NCI-H446 (cell line): ENCODE measurements at places on chromosomes 7 and 10.

DNA sequence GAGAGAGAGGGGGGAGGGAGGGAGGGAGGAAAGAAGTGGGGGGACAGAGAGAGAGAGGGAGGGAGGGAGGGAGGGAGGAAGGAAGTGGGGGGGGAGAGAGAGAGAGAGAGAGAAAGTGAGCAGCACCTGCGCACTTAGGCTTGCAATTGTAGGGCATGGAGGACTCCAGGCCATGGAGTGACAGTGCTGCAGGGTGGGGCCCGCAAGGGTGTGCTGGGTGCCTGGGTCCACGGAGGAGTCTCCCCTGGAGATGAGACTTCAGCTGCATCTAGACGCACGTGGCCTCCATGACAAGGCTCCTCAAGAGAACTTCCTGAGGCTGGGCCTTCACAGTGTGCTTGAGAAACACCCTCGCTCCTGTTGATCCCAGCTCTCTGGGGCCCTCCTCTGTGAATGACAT, 44.5 kb downstream of the CLRN3 start:
- no peak for DNase-seq

DNA sequence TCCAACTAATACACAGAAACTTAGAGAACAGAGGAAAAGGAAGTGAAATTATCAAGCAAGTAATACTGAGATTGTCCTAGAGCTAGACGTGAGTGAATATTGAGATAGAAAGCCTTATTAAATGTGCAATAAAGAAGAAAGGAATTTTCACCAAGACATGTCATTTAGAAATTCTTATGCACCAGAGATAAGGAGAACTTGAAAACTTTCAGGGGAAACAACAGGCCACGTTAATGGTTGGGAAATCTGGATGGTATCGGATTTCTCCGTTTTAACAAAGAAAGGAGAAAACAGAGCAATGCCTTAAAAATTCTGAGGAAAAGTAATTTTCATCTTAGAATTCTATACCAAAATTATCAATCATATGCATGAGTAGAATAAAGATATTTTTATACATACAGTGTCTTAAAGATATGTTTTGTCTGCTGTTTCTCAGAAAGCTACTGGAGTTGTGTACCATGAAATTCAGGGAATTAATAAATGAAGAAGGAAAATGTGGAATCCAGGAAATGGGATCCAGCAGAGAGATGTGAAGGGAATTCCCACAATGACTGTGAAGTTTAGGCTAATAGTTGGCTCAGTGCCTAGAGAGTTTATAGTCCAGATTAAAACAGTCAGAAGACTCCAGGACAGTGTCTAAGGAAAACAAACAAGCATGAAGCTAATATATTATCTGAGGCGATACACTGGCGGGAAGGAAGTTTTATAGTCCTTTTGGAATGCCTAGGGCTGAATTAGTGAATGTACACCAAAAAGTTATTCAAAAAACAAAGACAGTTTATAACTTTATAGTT, 159.5 kb downstream of the PPP1R9A start:
- peak; percentile 6 for DNase-seq

GRCh38 chr7:93622036-93623033, 47.8 kb upstream of the CALCR start:
- DNase-seq, result peak; percentile 4

DNA sequence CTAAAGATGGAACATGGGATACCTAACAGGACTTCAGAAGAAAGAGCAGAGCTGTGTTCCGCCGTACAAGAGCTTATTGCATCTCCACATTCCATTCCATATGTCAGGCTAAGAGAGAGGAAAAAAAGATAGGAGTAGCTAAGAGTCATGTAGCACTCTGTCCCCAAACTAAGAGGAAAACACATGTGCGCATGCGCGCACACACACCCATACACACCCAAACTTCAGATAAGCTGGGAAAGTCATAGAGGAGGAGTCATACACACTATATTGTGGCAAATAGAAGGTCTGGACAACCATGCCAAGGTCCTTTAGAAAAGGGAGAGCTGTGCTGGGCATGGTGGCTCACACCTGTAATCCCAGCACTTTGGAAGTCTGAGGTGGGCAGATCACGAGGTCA, 132.4 kb downstream of the RAB11FIP2 start:
- no peak for DNase-seq

DNA sequence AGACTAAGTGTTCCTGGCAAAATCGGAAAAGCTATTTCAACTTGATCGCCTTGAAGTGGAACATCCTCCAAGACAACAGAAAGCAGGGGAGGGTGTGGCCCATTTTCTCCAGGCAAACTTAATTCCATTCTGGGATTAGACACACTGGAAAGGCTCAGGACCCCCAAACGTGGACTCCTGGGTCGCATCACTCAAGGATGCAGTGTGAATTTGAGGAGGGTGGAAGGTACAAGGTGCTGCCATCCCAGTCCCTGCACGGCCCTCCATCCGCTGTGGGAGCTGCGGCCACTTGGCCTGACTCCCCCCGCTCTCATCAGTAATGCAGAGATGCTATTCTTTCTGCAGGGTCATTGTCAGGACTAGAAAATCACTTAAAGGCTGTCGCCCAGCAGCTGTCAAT, 2.4 kb downstream of the CNPY1 start:
- DNase-seq, result no peak

DNA sequence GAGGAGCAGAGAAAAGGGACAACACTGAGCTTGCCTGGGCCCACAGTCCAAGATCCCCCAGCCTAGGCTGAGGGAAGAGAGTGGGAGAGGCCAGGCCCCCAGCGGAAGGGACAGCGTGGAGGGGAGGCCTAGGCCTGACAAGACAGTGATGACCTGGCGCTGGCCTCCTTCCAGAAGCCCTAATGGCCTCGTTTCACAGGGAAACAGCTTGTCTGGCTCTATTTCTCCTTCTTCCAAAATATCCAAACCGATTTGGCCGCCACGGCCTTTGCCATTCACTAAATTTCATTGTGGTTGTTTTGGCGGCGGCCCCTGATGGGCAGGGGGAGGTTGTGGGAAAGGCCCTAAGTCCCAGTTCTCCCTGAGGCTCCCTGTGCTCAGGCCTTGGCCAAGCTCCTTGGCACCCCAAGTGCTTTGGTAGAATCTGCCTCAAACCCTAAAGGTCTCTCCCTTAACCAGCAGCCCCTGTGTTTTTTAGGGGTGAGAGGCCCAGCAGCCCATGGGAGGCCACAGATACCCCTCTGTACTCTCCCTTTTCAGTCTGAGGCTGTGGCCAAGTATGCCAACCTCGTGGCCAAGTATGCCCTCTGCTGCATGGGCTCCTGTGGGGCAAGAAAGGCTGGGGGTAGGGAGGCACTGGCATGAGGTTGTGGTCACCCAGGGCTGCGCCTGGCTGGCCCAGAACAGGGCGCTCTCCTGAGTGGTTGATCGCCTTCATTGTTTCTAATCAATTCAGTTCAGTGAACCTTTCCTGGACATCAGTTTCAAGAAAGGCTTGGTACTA, 37.3 kb downstream of the PAX2 start:
- no peak for DNase-seq

- no peak for DNase-seq
These were observed 1227.6 kb downstream of the TYW1 start for GRCh38 chr7:68224041-68224741.

GRCh38 chr7:105707967-105708762, 126.9 kb upstream of the EFCAB10 start:
- DNase-seq, result no peak

- no peak for DNase-seq
These were observed 1.1 kb upstream of the MKLN1 start for GRCh38 chr7:131326576-131326975.

DNA sequence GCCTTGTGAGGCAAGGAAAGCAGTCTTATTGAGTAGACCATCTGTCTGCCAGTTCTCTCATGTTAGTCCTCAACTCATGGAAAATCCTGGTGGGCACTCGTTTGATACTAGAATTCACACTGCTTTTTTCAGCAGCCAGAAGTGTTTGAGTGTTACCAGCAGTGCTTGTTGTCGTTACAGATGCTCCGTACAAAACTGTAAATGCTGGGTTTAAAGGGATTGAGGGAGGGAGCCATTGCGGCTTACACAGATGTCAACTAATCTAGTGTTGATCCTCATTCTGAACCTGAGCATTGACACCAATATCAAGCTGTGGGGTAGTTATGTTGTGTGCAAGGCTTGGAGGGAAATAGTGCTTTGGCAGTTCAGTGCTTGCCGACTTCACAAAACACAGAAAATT, 348.6 kb downstream of the AUTS2 start:
- no peak for DNase-seq

GRCh38 chr10:5510281-5511072, 11.1 kb upstream of the CALML5 start:
- no peak for DNase-seq

GRCh38 chr7:19971956-19972355, 198.5 kb upstream of the TMEM196 start:
- no peak for DNase-seq

DNA sequence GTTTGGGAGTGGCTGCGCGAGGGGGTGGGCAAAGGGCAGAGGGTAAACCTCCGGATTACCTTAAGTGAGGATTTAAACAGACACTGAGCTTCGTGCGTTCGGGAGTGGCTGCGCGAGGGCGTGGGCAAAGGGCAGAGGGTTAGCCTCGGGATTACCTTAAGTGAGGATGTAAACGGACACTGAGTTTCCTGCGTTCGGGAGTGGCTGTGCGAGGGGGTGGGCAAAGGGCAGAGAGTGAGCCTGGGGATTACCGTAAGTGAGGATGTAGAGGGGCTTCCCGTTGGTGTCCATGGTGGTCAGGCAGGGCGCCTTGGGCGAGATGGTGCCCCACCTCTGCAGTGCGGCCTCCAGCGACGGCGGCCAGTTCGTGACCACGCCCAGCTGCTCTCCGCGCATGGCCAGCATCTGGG, 275.8 kb downstream of the DIP2C start:
- DNase-seq, result no peak

DNA sequence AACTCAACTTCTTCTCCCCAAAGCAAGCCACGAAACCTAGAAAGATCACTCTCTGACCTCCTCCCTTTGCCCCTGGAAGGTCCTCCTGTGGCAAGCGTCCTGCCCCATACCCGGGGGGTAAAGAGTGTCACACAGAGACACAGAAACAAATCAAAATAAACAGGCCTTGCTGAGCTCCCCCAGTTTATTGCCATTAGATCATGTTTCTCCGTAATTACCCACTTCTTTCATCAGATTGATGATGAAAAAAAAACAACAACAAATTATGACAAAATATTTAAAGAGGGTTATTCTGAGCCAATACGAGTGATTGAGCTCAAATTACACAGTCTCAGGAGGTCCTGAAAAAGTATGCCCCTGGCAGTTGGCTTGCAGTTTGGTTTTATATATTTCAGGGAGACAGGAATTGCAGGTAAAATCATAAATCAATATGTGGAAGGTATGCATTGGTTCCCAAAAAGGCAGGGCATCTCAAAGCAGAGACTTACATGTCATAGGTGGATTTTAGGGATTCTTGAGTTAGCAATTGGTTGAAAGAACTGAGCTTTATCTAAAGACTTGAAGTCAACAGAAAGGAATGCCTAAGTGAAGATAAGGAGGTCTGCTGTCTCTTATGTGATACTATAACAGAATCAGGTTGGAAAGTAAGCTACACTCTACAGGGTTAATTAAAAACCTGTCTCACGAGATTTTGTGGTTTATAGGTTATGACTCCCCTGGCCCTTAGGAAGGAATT, 86.2 kb downstream of the APBB1IP start:
- DNase-seq, result no peak

DNA sequence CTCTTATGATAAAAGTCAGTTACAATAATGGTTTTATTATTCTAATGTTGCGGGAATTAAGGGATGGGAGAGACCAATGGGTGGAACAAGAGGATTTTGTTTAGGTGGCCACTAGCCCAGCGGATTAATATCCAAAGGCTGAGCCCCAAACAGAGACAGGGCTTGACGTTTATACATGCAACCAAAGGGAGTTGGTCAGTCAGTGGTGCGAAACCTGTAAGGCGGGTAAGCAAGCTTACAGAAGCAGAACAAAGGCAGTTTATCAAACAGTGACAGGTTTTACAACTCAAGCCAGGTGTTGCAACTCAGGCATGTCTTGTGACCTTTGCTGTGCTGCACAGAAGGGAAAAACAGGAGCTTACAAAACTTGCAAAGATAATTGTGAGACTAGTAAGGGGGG, 622.9 kb upstream of the MBL2 start:
- DNase-seq, result no peak

DNA sequence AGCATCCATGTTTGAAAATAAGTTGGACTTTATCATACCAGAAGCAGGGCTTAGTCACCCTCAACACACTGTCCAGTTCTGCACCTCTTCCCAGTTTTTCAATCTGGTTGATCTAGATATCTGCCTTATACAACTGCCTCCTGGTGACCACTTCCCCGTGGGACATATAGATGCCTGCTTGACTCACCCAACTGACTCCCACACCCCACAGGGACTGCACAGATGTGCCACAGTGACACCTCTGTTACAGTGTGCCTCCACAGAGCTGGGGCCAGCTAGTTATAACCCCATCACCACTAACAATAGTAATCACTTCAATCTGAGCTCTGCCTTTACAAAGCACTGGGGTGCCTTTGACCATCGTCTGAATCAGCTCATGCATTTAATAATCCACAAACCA, 82.6 kb upstream of the AOAH start:
- no peak for DNase-seq

DNA sequence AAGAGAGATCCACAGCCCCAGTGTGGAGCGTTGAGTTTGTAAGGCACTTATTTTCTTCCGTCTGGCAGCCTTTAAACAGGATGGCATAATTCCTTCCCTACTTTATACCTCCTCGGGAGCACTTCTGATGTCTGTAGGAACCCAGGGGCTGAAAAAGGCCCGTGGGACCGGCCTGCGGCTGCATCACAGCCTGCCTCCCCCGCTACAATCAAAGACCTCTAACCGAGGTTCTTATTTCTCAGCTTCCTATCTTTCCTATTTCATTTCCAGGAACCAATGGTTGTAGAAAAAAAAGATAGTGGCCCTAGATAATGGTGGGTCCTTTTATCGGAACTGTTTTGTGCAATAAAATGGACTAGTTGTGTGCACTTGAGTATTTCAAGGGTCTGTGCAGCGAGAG, 4.1 kb upstream of the CTBP2 start:
- DNase-seq, result no peak

DNA sequence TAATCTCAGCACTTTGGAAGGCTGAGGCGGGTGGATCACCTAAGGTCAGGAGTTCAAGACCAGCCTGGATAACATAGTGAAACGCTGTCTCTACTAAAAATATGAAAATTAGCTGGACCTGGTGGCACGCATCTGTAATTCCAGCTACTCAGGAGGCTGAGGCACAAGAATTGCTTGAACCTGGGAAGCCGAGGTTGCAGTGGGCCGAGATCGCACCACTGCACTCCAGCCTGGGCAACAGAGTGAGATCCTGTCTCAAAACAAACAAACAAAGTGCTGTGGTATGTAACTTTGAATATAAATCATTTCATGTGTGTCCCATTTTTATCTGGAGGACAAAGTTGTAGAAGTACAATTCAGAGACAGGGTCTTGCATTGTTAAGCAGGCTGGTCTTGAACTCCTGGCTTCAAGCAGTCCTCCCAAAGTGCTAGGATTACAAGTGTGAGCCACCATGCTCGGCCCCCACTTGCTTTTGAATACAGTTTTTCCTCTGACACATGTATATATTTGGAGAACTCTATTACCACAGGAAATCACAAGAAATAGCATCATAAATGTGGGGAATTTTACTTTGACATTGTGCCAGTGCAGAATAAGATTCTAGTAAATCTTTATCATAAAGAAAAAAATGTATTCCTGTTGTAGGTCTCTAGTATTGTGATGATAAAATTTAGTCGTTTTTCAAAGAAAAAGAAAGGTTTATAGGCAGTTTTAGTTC, 32.6 kb downstream of the PTPN12 start:
- no peak for DNase-seq

- DNase-seq, result no peak
These were observed 20.4 kb downstream of the TSPAN14 start for GRCh38 chr10:80474597-80474910.
